Aorta (tissue), 5 donors: ENCODE measurements at places on chromosomes 1 and 21.

DNA sequence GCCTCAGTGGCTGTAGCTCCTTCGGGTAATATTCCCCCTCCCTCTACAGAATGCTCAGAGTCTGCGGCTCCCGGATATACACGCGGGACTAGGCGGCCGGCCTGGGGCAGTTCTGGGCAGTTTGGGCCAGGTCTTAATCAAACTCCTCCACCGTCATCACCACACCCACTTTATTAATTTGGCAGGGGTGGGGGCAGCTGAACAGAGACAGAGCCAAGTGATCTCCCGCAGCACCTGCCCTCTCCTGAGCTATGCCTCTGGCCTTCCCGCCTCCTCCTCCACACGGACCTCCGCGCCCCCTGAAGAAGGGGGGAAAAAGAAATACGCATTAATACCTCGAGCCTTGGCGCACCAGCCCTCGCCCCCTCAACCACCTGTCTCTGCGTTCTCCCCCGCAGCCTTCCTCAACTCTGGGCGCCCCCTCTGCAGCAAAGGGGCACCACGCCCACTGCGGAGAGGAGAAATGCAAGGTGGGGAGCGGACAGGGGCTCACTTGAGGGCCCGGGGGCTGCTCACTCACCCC lies 42.6 kb downstream of the CD34 start:
- DNase-seq = peak; percentile 80

- no peak for DNase-seq
Observed at GRCh38 chr1:68083686-68084085, 33.3 kb upstream of the DIRAS3 start.

DNA sequence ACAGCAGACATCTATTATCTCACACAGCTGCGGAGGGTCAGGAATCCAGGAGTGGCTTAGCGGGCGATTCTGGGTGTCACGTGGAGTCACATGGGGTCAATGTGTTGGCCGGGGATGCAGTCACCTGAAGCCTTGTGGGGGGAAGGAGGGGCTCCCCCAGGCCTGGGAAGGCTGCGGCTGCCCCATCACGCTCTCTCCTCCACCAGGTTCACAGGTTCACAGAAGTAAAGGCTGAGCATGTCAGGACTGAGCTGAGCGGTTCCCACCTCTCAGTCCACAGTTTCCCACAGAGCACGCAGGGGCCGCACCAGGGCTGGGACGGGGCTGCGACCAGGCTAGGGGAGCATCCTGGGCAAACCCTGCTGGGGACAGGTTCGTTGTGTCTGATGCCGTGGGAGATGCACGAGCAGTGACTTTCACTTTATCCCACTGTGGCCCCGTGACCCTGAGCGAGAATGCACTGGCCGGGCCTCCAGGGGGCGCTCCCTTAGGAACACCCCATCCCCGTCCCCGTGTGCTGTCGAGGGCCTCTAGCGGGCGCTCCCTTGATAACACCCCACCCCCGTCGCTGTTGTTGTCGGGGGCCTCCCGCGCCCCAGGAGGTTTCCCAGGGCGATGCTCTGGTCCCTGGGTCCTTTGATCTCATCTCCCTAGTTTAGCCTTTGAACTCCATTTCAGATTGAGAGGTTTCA lies 73.2 kb upstream of the TRAPPC10 start:
- peak; percentile 88 for DNase-seq

GRCh38 chr1:8212580-8213031 lies 105.3 kb upstream of the SLC45A1 start:
- no peak for DNase-seq
